ENCODE measurements at places on chromosomes 1 and 21. TPM values are rescaled to one million over a fixed set of nuclear protein-coding genes. Genes with fewer than 3 reads are reported as not detected.
A peak's percentile ranks its signal among the peaks of the same experiment; 100 is the strongest.

- no peak for DNase-seq
These were observed 33.4 kb upstream of the WNT4 start for GRCh38 chr1:22176258-22176657.

Gene TTLL7
- total RNA-seq: 3.4 TPM

Gene MNDA
- not detected for total RNA-seq

GRCh38 chr1:220441211-220441610, 86.7 kb upstream of the MARK1 start:
- no peak for DNase-seq

DNA sequence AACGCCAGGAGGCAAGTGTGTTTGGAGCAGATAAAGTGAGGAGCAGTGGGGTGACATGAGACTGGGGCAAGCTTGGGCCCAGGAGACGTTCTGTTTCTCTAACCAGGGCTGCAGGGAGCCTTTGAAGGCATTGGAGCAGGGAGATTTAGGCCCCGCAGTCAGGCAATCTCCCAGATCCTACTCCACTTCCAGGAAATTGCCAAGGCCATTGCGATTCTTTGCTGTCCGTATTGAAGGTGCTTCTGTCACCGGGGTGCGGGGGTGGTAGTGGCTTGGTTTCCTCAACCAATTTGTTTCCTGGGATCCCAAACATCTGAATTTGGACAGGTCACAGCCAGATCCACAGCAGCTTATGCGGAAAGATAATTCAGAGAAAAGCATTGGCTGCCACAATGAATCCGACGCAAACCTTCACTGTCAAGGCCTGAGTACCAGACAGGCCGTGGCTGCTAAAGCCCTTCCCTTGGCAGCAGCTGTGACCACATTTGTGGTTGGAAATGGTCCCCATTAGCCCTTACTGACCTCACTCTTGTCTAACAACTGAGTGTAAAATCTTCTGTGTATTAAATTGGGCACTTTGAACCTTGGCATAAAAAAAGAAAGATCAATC, 385.6 kb downstream of the PTPRU start:
- no peak for DNase-seq

Gene IFNLR1
- 9.6 TPM for total RNA-seq

Gene CD1C
- not detected for total RNA-seq

GRCh38 chr1:157624471-157624870, 26.6 kb upstream of the FCRL4 start:
- DNase-seq: no peak

GRCh38 chr1:116092752-116093489, 18.3 kb upstream of the MAB21L3 start:
- DNase-seq: no peak

Gene PLA2G4A
- total RNA-seq: 0.39 TPM

DNA sequence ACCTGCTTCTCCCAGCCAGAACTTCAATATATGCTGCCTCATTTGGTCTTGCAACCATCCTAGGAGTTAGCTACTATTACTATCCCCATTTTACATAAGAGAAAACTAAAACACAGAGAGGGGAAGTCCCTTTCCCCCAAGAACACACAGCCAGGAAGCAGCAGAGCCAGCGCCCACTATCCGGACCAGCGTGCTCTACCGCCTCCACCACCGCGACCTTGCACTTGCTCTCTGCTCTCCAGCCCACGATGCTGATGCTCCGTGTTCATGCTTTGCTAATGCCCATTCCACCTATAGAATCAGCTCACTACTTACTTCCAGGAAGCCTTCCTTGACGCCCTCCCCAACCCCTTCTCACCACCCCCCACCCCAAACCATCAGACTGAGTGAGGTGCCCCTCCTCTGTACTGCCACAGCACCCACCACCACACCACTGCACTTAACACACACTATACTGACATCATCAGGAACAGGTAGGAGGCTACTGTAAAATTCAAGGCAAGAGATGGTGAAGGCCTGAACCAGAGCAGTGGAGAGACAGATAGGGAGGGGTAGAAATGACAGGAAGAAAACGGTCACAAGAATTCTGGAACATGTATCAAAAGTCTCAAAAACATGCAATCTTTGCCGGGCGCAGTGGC, 9.4 kb downstream of the TMEM53 start:
- no peak for DNase-seq

- no peak for DNase-seq
These were observed 317.5 kb upstream of the CXADR start for GRCh38 chr21:17195351-17195750.

DNA sequence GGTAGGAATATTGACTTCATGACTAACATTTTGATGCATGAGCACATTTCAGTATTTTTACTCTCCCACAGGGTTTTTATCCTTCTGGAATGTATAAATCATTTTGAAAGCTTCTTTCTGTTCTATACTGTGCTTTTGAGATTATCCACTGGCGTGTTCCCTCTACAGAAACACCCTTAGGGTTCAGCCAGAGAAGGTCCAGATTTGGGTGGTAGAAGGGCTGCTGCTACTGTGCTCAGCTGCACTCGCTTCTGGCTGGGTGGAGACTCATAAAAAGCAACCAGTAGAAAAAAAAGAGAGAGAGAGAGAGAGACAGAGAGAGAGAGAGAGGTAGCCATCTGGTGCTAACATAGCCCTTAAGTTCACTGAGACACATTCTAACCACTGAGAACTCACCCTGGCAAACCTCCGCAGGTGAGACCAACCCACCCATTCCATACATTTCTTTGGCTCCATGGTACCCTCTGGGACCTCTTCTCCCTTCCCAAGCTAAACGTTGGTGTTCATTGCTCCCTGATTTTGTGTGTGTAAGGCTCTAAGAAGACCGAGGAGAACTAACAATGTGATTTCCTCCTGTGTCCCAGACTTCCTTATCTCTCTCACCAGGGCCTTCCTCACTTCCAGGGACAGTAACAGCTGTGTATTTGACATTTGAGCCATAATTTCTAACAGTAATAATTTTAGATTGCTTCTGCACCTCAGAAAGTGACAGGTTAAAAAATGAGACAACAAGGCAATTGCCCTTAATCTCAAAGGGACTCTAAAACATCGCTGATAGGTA, 7.2 kb downstream of the APCS start:
- no peak for DNase-seq

DNA sequence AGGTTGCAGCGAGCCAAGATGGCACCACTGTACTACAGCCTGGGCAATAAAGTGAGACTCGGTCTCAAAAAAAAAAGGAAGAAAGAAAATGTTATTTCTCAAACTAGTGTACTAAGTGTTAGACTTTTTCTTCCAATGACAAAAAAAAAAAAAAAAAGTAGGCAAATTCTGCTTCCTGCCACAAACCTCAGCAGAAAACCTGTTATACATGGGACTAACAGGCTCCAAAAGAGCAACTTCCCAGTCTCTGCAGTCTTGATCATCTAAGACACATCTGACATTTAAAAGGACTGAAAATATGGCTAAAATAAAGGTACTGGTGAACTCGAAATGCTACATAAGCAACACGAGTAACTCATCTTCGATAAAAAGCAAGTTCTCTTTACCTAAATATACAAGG, 59.6 kb downstream of the HSF2BP start:
- no peak for DNase-seq

Gene SLC9C2
- not detected for total RNA-seq

Gene DNAI4
- total RNA-seq: 1.4 TPM

DNA sequence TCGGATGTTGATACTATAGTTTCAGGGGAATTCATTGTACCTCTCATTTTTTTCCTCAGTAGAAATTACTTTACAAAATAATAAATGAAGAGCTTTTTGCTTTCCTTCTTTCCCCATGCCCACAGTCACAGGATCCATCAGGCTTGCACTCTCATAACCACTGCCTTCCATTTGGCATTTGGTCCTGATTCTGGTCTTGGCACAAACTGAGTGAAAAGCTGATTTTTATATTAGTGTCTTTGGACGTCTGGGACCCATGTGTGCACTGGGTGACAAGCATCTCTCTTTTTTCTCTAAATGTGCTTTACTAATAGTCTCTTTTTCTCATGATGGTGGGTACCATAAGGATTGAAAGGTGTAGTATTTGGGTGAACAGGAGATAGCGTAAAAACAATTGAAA, 2.8 kb downstream of the ELAVL4 start:
- no peak for DNase-seq

Gene S100A7
- not detected for total RNA-seq

Gene LCA5L
- total RNA-seq: 0.46 TPM

Gene BECN2
- total RNA-seq: not detected

Gene KRTAP10-1
- not detected for total RNA-seq

Gene PGBD5
- 19.0 TPM for total RNA-seq

Gene SLC16A4
- total RNA-seq: 0.17 TPM

Gene WNT4
- total RNA-seq: 0.72 TPM

Gene KCNJ15
- total RNA-seq: not detected

Gene MIB2
- total RNA-seq: 77.8 TPM

GRCh38 chr1:116817582-116818064, 63.4 kb downstream of the CD2 start:
- DNase-seq: peak; percentile 84

Gene RGS1
- not detected for total RNA-seq

Gene MCOLN3
- total RNA-seq: 10.6 TPM

Gene NUDC
- total RNA-seq: 118 TPM

GRCh38 chr1:31064111-31064717, 1.3 kb downstream of the PUM1 start:
- DNase-seq: no peak

DNA sequence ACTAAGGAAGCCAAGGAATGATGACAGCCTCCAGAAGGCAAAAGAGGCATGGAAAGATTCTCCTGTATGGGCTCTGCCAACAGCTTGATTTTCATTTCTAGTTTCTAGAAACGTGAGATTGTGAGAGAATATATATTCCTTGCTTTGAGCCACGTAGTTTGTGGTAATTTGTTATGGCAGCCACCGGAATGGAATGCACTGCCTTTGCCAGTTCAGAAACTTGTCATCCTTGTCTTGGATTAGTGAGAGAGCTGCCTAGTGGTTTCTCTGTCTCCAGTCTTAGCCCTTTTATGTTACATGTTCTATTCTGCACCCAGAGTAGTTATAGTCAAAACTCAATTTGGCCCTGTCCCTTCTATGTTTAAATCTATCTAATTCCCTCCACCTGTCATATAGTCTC, 216.0 kb upstream of the PTGFR start:
- no peak for DNase-seq

DNA sequence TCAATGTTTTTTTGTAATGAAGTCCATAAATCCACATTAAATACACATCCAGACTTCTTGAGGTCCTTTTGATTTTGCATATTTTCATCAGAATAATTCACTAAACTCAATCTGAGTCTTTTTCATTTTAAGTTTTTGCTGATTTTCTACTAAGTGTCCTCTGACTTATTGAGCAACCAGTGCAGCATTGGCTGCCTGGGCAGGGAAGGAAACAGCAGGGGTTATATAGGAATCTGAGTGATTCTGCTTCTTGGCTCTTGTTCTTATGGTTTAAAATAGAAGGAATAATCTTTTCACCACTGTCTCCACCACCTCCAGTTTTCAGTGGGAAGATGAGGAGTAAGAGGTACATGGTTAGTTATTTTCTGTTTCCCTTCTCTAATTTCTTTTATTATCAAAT, 88.4 kb downstream of the ST6GALNAC5 start:
- no peak for DNase-seq

GRCh38 chr1:221712776-221713431, 29.0 kb downstream of the DUSP10 start:
- DNase-seq: no peak

DNA sequence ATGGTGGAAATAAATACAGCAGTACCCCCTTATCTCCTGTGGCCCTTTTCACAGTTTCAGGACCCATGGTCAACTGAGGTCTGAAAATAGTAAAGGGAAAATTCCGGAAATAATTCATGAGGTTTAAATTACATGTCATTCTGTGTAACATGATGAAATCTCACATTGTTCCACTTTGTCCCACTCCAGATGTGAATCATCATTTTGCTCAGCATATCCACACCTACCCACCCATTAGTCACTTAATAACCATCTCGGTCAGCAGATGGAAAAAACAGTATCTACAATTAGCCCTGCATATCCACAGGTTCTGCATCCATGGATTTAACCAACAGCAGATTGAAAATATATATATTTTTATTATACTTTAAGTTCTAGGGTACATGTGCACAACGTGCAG, 86.9 kb upstream of the GORAB start:
- DNase-seq: no peak

Gene RXFP4
- not detected for total RNA-seq

GRCh38 chr1:160486453-160486852, 36.6 kb downstream of the SLAMF6 start:
- peak; percentile 46 for DNase-seq

GRCh38 chr1:31354283-31354682, 18.6 kb downstream of the FABP3 start:
- DNase-seq: no peak

DNA sequence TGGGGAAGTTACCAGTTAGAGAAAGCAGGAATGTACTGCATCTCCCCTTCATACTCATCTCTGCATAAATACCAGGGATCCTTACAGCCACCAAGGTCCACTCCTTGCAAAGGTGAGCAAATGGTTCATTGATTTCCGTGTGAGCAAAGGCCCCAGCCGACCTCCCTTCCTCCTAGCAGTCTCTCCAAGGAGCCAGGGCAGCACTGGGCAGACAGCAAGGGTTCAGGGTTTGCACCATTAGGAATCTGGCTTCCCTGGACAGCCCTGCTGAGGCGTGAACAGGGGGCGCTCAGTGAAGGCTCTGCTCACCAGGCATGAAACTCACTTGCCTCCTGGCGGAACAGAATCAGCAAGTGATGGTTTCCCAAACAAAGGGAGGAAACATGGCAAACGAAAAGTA, 65.7 kb downstream of the MRPL37 start:
- DNase-seq: no peak

DNA sequence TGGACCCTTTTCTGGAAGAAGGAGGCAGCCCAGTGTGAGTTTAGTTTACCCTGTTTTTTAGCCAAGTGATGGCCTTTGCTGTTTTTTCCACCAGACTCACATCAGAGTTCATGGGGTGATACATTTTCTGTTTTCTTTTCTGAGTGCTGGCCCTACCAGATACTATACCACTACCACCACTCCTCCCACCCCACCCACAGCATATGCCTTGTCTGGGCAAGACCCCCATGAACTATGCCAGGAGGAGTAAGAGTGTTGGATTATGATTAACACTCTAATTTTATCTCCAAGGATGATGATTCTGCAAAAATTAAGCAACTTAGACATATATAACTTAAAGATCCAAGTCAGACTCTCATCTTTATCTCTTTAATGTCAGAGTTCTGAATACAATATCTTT, 26.1 kb downstream of the FABP3 start:
- DNase-seq: no peak

Gene KRTAP11-1
- not detected for total RNA-seq

Gene ADAMTS1
- total RNA-seq: 17.8 TPM

Gene KIF2C
- total RNA-seq: 71.6 TPM

Gene STUM
- total RNA-seq: 0.11 TPM

Gene PSEN2
- 17.4 TPM for total RNA-seq

Gene LRRC53
- total RNA-seq: not detected

All from H9 (cell line).